ENCODE measurements at places on chromosomes 12 and 14. TPM values are rescaled to one million over a fixed set of nuclear protein-coding genes. Genes with fewer than 3 reads are reported as not detected.

The SLC6A12 gene
- total RNA-seq, result 0.06 TPM

The OR6C4 gene
- total RNA-seq, result not detected

The SYNDIG1L gene
- not detected for total RNA-seq

The TDRD9 gene
- total RNA-seq, result 0.06 TPM

The PLEK2 gene
- total RNA-seq, result 4.7 TPM

Measured in bladder microvascular endothelial cell (primary cell).